Cardiac septum (tissue), 1 donor: ENCODE measurements at places on chromosomes 11 and 22.
A peak's percentile ranks its signal among the peaks of the same experiment; 100 is the strongest.

DNA sequence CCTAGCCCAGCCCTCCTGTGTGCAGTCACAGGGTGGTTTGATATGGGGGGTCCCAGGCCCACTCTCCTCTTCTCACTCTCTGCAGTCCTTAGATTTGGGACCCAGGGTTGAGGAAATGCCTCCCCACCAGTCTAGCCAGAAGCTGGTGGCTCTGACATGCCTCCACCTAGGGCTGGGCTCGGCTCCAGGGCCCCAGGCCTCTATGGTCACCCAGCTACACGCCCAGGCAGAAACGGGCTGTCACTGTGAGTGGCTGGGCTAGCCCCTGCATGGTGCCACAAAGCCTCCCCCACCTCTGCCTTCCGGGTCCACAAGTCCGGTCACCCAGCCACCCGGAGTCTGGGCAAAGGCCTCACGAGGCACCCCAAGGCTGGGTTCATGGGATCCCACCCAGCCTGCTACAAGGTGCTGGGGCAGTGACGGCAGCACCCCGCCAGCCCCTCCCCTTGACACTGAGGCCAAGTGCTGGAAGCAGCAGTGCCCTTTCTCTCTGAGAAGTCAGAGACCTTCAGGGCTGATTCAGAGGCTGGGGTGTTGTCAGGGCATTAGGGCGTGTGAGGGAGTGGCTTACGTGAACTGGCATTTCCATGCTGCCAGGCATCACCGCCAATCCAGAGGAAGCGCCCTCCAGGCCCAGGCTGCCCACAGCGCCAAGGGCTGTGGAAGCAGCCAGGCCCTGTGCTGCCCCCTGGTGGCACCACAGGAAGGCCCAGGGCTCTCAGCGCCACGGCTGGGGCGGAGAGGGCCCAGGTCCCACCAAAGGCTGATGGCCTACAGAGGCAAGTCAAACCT is 638 bp upstream of the PITPNM1 start:
- DNase-seq, result peak; percentile 94

GRCh38 chr11:65863889-65864705 is 3.9 kb downstream of the MUS81 start:
- DNase-seq, result no peak

- no peak for DNase-seq
Observed at GRCh38 chr22:36329254-36330078, 58.3 kb downstream of the MYH9 start.

- DNase-seq, result no peak
Observed at GRCh38 chr22:50739894-50740293, 1.9 kb downstream of the ACR start.

- DNase-seq, result no peak
Observed at GRCh38 chr11:122173587-122173986, 57.6 kb upstream of the BLID start.

DNA sequence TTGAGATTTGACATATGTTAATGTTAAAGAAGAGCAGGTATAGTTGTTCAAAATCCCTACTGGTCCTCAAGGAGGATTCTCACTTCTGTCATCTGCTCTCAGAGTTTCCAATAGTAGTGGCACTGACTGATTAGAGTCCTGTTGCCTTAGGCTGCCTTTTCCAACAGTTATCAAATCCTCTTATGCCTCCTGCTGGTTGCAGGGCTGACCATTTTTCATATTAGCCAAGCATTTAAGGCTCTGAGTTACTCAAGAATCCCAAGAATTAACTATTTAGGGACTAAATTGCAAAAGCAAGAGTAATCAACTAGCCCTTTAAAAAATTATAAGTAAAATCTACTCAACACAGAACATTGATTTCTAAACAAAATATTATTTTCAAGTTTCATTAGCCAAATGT is 212.0 kb upstream of the CHORDC1 start:
- DNase-seq, result no peak
